Activated CD4-positive, alpha-beta T cell treated with anti-CD3 and anti-CD28 coated beads, Interleukin-2, Interleukin-4, amounts not matched to agents 100 ng/mL and 50 ng/mL, durations not matched to agents 16 hours and 8 hours (primary cell): ENCODE measurements at places on chromosomes 5 and 9.
A peak's percentile ranks its signal among the peaks of the same experiment; 100 is the strongest.

DNA sequence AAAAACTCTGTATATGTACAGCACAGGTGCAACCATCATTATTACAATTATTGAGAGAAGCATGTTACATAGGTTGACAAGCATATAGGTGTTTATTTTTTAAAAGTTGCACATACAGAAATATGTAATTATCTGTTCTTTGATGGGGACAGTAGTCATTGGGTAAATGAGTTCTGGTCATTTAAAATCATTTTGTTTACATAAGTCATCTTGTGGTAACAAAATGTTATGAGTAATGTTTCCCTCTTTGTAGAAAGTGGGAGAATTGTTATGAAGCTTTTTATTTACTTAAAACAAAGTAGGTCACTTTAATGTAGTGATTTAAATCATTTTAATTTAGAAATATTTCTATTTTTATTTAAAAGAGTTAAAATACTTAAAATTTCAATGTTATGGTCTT is 33.8 kb upstream of the FBXL17 start:
- DNase-seq, result no peak

GRCh38 chr9:135516132-135516860 is 4.9 kb upstream of the LCN1 start:
- DNase-seq, result peak; percentile 19

- DNase-seq, result no peak
Observed at GRCh38 chr9:104808035-104808614, 44.2 kb downstream of the NIPSNAP3B start.

- no peak for DNase-seq
Observed at GRCh38 chr5:142175039-142175438, 66.5 kb downstream of the NDFIP1 start.

DNA sequence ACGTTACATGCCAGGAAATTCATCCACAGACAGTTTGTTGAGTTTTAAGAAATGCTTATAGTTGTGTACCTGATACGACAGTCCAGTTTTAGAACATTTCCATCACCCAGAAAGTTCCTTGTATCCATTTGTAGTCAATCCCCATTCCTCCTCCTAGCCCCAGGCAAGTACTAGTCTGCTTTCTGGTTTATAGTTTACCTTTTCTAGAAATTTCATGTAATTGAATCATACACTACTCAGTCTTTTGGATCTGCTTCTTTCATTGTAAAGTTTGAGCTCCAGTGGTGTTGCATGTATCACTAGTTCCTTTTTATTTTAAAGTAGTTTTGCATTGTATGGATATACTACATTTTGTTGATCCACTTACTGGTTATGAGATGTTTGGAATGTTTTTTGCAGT is 291.2 kb downstream of the AOPEP start:
- DNase-seq, result no peak
